ENCODE measurements at places on chromosomes 7 and 10. TPM values are rescaled to one million over a fixed set of nuclear protein-coding genes. Genes with fewer than 3 reads are reported as not detected.

TAS2R4 gene
- 1.1 TPM for total RNA-seq

BEND7 gene
- 25.0 TPM for total RNA-seq

SUN3 gene
- total RNA-seq = not detected

AUTS2 gene
- total RNA-seq = 148 TPM

SOSTDC1 gene
- total RNA-seq = 1.4 TPM

Measured in neural crest cell (in vitro differentiated cells).